ENCODE measurements at places on chromosomes 7 and 10.
A peak's percentile ranks its signal among the peaks of the same experiment; 100 is the strongest.

GRCh38 chr10:24255881-24256311 lies 47.0 kb downstream of the KIAA1217 start:
- DNase-seq, result peak; percentile 70

DNA sequence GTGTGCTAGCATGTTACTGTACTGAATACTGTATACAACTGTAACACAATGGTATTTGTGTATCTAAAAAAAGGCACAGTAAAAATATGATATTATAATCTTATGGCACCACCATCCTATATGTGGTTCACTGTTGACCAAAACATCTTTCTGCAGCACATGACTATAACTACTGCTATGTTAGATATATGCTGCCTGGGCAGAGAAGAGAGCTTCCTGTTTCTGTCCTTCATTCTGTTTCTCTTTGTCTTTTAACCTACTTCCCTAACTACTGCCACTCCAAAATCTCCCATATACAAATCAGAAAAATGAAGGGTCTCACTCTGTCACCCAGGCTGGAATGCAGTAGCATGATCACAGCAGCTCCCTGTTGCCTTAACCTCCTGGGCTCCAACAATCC lies 8.8 kb upstream of the FGL2 start:
- no peak for DNase-seq

DNA sequence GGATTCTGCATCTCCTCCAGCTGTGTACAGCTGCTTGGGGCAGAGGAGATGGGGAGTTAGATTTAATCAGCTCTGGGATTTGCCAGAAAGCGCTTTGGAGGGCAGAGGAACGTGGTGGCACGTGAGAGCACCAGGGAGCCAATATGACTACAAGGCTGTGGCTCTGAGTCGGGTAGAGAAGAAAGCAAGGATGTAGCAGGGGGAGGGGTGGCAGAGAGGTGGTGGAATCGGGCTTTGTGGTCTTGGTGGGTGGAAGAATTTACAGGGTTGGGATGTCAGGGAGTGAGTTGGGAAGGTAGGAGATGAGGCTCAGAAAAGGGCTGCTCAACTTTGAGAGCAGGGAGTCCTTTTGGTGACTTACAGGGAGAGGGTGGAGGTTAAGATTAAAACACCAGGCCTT lies 113.6 kb downstream of the CCNY start:
- no peak for DNase-seq

DNA sequence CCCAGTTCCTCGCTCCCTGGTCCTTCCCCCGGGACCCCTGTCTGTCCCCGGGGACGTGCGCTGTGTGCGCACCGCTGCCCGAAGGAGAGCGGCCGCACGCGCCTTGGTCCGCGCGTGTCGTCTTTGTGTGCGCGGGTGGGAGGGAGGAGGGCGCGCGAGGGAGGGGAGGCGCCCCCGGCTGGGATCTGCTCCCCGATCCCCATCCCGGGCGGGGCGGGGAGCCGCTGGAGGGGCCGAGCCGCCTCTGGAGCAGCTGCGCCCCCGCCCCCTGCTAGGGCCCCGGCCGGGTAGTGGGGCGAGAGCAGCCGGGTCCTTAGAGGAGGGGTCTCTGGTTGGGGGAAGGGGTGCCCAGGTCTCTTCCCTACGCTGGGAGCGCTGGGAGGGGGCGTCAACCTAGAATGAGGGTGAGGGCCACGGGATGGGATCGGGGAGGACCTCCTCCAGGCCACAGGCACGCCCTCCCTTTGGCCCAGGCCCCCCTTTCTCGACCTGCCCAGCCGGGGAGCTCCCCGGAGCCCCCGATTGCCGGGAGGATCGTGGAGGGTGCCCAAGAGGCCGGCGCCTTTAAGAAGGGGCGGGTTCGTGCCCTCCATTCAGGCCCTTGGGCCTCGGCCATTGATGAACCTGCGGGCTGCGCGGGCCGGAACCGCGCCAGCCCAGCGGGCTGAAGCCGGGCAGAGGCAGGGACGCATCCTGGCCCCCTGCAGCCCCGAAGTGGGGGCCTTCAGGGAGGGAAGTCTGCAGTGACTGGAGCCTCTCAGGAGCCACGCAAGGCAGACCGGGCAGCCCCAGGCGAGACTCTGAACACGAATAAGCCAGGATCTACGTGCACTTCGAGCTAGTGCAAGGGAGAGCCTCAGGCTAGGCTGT lies 678 bp downstream of the SH2B2 start:
- peak; percentile 85 for DNase-seq

DNA sequence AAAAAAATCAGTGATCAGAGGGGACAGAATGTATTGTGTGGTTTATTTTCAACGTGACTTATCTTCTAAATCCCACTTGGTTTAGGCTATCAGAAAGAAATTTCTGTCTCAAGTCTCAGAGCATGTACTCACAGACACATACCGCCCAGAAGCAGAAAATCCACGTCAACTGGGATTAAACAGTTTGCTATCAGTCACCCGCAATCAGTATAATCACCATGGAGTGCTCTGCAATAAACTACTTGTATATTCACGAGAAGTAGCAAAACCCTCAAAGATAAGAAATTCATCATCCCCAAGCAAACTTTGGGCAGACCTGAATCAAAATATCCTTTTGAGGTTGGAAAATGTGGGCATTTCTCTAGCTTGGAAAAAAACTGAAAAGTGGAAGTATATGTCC lies 259.1 kb downstream of the FGFR2 start:
- no peak for DNase-seq

DNA sequence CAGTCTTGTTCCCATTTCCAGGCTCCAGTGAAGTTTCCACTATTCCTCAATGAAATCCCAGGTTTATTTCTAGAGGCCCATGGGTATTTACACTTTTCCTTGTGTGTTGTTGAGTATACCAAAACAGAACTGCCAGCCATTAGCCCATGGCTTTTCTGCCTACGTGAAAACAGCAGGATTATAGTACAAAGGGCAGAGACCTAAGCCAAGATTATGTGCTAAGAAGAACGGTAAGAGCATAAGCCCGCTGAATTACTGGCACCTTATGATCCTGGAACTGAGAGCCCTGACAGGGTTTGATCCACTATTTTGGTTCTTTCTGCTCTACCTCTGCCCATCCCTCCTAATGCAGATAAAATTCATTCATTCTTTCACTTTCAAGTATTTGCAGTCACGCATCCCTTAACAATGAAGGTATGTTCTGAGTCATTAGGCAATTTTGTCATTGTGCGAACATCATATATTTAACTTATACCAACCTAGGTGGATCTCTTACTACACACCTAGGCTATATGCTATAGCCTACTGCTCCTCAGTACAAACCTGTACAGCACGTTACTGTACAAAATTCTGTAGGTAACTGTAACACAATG lies 16.0 kb downstream of the SEMA3C start:
- no peak for DNase-seq

DNA sequence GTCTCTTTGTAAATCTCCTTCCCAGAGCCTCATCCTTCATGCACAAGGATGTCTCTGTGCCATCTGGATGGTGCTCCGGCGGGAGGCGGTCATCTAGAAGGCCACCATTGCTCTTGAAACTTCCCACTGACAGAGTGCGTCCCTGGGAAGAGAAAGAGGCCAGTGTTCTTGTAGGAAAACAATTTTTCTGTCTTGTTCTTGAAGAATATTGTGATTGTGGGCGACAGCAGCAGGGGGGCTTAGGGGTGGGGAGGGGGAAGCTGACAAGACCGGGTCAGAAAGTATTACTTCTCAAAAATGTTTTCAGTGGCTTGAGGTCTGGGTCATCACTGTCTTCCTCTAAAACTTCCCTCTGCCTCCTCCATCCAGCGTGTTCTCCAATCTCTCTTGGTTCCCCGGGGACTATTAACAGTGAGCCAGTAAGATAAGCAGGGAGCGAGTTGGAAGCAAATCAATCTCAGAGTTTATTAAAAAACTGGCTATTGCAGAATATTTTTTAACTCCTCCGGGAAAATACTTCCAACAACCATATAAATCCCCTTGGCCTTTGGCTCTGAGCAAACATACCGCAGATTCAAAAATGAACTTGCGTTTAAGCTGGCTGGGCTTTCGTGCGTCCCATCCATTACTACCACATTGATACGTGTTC lies 597.8 kb upstream of the MGMT start:
- no peak for DNase-seq

DNA sequence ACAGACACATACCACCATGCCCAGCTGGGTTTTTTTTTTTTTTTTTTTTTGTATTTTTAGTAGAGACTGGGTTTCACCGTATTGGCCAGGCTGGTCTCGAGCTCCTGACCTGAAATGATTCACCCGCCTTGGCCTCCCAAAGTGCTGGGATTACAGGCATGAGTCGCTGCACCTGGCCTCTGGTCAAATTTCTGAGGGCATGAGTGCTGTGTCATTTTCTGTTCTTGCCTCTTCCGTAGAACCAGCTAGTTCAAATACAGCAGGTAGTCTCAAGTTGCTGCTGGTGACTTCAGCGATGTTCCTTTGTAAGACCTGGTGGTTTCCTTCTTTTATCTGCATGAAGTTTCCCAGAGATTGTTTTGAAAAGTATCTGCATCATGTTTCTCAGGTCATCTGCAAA lies 134.8 kb upstream of the SHH start:
- no peak for DNase-seq

DNA sequence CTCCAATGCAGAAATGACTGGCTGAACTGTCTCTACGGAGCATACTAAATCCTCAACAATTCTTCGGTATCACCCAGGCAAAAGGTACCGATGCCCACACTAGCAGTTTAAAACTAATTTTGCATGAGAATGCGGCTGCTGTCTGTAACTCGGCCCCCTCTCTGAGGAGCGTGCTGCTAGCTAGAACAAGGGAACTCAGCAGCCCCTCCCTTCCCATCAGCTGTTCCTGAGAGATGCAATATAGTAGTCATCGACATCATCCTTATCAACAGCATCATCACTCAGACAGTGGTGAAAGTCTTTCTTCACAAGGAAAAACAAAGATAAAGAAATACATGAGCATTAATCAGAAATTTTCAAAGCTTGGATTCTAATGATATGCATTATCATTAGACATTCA lies 189.1 kb upstream of the FRMD4A start:
- DNase-seq, result no peak

- DNase-seq, result no peak
These were observed 4.1 kb upstream of the RASSF4 start for GRCh38 chr10:44955413-44956070.

DNA sequence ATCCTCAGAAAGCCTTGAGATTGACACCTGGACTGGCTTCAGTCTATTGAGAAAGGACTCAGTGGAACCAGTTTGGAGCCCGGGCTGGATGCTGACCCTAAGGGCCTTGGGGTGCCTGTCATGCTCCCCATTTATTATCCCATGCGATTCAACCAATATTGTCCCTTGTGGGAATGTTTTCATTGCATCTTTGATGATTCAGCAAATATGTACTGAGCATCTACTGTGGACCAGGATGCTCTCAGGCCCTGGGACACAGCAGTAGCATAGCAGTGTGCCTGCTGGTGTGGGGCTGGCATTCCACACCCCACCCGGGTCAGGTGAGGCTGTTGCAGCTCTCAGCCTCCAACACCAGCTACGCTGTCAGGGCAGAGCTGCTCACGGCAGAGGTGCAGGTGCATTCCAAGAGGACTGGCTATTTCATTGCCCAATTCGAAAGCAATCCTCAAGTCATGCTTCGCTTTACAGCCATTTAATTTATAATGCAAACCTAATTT lies 586.0 kb downstream of the TCERG1L start:
- no peak for DNase-seq

DNA sequence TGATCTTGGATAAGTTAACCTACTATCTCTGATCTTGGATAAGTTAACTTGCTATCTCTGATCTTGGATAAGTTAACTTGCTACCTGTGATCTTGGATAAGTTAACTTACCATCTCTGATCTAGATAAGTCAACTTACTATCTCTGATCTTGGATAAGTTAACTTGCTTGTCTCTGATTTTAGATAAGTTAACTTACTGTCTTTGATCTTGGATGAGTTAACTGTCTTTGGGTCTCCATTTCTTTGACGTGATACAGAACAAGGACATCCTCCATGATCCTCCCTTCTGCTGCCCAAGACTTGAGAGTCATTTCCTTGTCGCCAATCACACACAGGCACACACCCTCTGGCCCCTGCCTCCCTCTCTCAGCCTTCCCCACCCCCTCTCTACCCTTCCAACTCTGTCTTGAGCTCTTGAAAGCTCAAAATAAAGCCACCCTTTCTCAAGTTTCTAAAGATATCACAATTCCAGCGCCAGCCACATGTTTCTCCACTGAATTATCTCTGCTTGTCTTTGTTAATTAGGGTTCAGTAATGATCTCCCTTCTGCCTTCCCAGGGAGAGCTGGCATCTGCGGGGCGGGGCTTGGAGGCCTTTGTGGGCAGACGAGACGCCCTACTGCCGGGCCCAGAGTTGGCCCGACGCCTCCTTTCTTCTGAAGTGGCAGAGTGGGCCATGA lies 85.1 kb upstream of the GTF2I start:
- DNase-seq, result no peak

GRCh38 chr7:21425290-21425689 lies 2.6 kb upstream of the SP4 start:
- no peak for DNase-seq

DNA sequence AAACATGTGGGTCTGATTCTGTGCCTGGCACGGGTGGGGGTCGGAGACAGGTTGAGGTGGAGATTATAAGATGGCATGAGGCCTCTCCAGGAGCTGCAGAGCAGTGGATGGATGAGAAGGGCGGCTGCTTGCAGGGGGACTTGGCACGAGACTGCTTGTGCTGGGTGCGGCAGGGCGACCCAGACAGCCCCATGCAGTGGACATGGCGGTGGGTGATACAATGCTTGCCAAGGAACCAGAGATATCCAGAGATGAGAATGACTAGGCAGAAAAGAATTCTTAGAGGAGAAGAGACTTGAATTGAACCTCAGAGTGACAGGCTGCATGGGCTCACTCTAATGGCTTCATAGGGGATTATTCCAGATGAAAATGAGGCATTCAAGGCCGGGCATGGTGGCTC lies 145.4 kb downstream of the NEURL1 start:
- DNase-seq, result no peak

DNA sequence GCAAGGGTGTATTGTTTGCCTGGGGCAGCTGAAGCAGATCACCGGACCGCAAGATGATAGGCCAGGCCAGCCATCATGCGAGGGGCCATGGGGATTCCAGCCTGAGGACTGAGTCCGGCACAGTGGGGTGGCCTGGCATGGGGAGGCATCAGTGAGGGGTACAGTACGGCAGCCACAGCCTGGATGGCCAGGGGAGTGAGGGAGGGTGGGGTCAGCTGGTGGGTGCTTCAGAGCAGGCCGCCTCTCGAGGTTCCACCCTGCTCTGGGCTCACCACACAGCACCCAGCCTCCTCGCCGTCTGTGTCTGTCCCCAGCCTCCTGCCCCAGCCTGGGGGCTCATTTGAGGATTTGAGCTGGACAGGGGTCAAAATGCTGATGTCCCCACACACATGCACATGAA lies 508.5 kb upstream of the FOXK1 start:
- no peak for DNase-seq

- DNase-seq, result no peak
These were observed 1241.7 kb downstream of the REEP3 start for GRCh38 chr10:64762861-64763260.

GRCh38 chr10:44933451-44934321 lies 22.5 kb downstream of the TMEM72 start:
- no peak for DNase-seq

GRCh38 chr7:10910447-10910846 lies 63.2 kb upstream of the PHF14 start:
- DNase-seq, result peak; percentile 29

- DNase-seq, result no peak
These were observed 121.6 kb upstream of the KAT6B start for GRCh38 chr10:74704629-74705357.

GRCh38 chr7:37283716-37284115 lies 164.9 kb downstream of the ELMO1 start:
- no peak for DNase-seq

GRCh38 chr10:79073784-79074432 lies 5.1 kb downstream of the ZMIZ1 start:
- no peak for DNase-seq

- no peak for DNase-seq
These were observed 41.9 kb downstream of the PRSS2 start for GRCh38 chr7:142812437-142813215.

Measured in SK-N-SH (cell line).